ENCODE measurements at places on chromosomes 6 and 20. TPM values are rescaled to one million over a fixed set of nuclear protein-coding genes. Genes with fewer than 3 reads are reported as not detected.
A peak's percentile ranks its signal among the peaks of the same experiment; 100 is the strongest.

GRCh38 chr20:63273059-63273579, 506 bp downstream of the ARFGAP1 start:
- DNase-seq = no peak

DNA sequence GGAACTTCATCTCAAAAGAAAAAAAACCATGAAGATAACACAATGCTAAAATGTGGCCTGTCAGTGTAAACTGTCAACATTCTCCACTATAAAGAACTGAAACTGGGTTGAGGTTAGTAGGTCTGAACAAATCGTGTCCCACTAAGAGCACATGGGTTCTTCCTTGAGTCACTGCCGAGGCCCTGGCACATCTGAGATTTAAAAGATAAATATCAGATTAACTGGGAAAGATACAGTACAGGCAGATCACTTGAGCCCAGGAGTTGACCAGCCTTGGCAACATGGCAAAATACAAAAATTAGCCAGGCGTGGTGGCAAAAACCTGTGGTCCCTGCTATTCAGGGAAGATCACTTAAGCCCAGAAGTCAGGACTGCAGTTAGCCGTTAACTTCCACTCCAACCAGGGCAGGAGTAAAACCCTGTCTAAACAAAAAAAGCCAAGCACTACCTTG, 5.6 kb downstream of the EEF1A1 start:
- no peak for DNase-seq

GRCh38 chr6:23200946-23201345, 631.6 kb downstream of the HDGFL1 start:
- DNase-seq = no peak

GRCh38 chr6:157385482-157385881, 4.5 kb downstream of the ZDHHC14 start:
- no peak for DNase-seq

GRCh38 chr6:24666641-24667377, at the start of the genes ACOT13 and TDP2:
Gene ACOT13 (plus strand): TSS chr6:24667077. CDS start chr6:24667264, 187 bp downstream.
Gene TDP2 (minus strand): TSS chr6:24666899. CDS start chr6:24666862, 37 bp downstream.
- peak; percentile 94 for DNase-seq

DNA sequence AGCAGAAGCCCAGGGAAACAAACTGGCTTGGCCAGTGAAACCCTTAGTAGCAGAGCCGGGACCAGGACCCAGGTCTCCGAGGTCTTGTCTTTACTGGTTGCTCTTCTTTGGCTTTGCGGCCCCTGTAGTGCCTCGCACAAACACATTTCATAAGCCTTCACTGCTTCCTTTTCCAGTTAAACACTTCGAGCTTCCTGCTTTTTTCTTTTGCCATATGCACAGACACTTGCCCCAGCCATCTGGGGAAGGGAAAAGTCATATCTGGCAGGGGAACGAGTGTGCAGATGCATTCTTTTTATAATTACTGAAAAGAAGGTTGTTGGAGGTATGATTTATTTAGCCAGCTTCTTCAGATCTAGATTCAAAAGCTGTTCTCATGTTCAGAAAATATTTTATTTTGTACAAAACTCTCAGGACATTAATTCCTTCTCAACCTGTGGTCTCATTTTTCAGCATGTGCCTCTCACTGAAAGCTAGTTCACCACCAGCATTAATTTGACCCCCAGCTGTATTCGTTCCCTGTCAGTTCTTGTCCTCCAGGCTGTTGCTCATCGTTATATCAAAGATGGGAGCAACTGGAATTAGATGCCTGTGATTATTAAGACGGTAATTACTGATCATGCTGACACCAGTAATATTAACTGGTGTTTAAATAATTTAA, 19.2 kb downstream of the KLHL32 start:
- no peak for DNase-seq

- no peak for DNase-seq
Observed at GRCh38 chr6:31070711-31071197, 41.6 kb downstream of the C6orf15 start.

DNA sequence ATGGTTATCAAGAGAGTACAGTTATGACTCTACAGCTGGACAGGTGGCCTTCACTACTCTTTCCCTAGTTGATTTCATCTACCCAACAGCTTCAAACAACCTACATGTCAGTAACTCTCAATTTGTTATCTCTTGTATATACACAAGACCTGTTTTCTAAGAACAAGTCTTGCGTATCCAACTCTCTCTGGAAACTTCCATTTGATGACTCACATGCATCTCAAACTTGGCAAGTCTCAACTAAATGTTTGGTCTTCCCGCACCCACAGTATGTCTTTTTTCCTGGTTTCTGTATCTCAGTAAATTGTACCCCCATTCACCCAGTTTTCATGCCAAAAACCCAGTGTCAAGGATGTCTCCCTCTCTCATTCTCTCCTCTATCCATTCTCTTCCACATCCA, 97.7 kb downstream of the BTBD9 start:
- no peak for DNase-seq

DNA sequence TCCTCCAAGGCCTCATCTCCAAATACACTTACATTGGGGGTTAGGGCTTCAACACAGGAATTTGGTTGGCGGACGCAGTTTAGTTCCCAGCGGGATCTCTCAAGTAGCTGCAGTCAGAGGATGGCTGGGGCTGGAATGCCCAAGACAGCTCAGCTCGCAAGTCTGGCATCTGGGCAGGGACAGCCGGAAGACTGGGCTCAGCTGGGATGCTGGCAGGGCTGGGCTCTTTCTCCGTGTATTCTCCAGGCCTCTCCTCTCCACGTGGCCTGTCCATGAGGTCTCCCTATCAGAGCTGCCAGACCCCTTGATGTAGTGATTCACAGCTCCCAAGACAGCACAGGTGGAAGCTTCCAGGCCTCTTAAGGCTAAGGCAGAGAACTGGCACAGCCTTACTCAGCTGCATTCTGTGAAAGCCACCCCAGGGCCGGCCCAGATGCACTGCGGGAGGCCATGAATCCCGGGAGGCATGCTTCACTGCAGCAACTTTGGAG, 5.0 kb downstream of the FGD2 start:
- DNase-seq = no peak

DNA sequence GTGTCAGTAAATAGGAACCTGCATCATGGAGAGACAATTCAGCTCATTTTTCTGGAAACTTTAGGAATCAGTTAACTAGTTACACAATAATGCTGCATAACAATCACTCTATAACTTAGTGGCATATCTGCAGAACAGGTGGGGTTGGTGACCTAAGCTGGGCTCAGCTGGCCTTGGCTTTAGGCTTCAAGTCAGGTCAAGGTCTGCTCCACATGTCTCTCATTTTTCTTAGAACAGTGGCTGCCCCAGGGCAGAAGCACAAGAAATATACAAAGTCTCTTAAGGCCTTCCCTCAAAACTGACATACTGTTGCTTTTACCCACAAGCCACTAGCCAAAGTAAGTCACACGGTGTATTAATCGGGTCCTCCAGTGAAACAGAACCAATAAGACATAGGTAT, 14.1 kb upstream of the ISM1 start:
- DNase-seq = no peak

GRCh38 chr20:35144694-35145093, 2.4 kb downstream of the EDEM2 start:
- no peak for DNase-seq

GRCh38 chr6:170188571-170189001, 102.3 kb downstream of the DLL1 start:
- no peak for DNase-seq

- DNase-seq = peak; percentile 43
Observed at GRCh38 chr20:17610566-17611289, 40.9 kb downstream of the DSTN start.

DNA sequence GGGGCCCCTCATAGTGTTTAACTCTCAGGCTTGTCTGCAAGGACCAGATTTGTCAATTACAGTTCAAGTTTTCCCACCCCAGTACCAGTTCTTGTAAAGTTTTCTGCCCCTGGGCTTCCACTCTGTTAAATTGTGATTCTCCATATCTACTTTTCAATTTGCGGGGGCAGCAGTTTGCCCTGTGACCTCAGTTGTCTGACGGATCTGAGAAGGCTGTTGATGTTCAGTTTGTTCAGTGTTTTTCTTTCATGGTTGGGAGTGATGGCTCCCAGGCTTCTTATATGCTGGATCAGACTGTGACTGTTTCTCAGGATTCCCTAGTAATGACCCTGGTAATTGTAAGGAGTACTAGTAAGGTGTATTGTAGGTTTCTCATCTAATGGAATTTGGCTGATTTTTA, 101.0 kb upstream of the GGTLC1 start:
- DNase-seq = no peak

- no peak for DNase-seq
Observed at GRCh38 chr6:166104107-166104506, 63.5 kb downstream of the TBXT start.

GRCh38 chr20:64067733-64068307, 4.8 kb downstream of the TCEA2 start:
- DNase-seq = no peak

DNA sequence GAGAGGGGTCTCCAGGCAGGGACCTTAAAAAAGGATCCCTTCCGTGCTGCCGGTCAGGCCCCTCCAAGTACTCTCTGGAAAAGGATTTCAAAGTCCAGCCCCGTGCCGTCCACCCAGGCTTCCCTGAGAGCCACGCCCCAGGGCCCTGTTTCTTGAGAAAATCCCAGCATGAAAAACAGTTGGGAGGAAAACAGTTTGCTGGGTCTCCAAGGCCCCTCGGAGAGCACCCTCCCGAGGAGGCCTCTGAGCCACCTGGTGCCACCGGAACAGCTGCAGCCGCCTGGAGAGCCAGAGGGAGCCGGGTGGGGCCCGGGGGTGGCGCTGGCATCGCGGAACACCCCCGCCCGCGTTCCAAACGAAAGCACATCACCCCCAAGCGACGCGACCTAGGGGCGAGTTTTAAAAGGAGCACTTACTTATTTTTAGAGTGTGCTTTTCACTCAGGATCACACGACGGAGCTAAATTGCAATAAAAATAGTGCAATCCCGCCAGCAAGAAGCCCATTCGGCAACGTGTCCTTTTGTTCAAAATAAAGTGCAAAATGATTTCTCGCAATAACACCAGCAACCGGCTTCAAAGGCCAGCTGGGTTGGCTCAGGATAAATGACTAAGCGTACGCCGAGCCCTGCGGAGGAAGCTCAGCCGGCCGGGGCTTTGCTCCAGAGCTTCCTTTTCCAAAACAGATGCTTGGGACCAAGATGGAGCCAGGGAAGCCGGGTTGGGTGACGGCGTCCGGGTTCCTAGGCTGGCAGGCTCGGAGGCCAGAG, 64.2 kb downstream of the YTHDF1 start:
- no peak for DNase-seq

DNA sequence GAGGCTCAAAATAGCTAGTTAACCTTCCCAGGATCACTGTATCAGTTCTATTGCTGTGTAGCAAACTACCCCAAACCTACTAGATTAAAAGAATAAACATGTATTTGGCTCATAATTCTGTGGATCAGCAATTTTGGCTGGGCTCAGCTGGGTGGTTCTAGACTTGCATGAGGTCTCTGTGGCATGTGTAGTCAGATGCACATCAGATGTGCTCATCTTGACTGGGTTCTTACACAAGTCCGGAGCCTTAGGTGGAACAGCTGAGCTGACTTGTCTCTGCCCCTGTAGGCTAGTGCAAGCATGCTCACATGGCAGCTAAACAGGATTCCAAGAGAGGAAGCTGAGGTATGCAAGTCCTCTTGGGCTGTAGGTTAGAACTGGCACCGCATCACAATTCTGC, 173.2 kb upstream of the PRND start:
- DNase-seq = no peak

DNA sequence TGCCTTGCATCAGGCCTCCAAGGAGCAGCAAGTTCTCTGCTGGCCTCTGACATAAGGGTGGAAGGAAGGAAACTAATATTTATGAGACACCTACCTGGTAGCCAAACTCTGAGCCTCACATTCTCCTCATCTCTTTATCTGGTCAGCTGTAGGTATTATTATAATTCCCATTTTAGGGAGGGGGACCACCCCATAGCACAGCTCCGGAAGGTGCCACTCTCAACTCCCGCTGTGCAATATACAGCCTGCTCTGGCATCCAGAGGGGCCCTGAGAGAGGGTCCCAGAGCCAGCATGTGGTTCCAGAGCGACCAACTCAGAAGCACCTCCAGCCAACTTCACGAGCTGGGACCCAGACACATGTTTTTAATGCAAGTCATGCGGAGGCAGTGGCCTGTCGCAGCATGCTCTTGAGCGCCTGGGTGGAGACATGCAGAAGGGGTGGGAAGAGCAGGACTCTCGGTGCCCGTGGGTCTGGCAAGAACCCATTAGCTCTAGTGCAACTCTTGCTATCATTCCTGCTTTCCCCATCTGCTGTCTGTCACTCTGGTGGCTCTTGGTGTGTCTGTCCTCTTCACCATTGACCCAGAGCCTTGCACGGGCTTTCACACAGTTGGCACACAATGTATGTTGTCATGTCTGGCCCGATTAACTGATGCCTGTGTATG, 15.0 kb upstream of the MYMX start:
- DNase-seq = no peak

- no peak for DNase-seq
Observed at GRCh38 chr6:118485601-118486550, 62.2 kb upstream of the PLN start.

DNA sequence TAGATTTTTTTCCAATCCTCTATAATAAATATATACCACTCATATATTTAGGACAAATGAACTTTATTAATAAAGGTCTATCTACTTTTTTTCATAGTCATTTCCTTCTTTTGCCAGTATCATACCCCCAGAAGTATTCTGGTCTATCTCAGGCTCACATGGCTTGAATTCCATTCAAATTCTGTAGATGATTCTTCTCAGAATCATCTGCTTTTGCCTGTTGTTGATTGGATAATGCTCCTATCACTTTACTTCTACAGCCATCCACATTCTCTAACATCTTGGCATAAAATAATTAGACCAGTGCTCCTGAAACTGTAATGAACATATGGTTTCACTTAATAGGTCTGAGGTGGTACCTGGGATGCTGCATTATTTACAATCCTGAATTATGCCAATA, 121.2 kb downstream of the GFRAL start:
- no peak for DNase-seq

DNA sequence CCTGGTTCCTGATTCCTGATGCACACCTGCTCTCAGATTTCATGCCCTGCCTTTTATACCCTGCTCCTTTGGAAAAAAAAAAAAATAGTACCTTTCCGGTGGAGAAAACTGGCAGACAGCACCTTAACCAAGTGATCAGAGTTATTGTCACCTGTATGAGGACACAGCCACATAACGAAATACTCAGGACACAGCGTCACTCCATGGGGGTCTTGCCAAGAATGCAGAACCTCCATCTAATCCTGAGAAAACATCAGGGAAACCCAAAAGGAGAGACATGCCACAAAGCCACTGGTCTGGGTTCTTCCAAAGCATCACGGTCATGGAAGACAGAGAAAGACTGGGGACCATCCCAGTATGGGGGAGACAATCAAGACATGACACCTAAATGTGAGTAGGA, 29.1 kb downstream of the BFSP1 start:
- no peak for DNase-seq

GRCh38 chr20:60589623-60590022, 631.4 kb downstream of the CDH26 start:
- no peak for DNase-seq

DNA sequence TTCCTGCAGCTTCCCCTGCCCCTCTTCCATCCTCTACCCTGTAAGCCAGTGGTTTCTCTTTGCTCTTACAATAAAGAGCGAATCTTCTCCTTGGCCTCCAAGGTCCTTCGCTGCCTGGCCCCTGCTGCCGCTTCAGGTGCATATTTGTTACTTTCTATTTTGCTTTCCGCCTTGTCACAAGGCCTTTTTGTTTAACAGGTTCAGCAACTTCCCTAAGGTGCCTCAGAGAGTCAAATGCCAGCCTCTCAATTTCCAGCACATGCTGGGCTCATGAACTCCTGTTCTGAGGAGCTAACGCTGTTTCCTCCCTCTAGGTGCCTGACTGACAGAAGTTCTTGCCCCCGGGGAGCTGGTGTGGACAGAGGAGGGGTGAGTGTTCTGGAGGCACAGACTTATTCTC, 42.4 kb upstream of the EPB41L1 start:
- DNase-seq = no peak

MYLIP gene
- total RNA-seq = 13.9 TPM

SRPK1 gene
- total RNA-seq = 92.2 TPM

TMEM244 gene
- not detected for total RNA-seq

OOEP gene
- total RNA-seq = not detected

SIRPD gene
- not detected for total RNA-seq

ECT2L gene
- not detected for total RNA-seq
